Chondrocyte (in vitro differentiated cells): ENCODE measurements at places on chromosomes 1 and 21.

GRCh38 chr1:28982198-28982597 lies 67.8 kb downstream of the EPB41 start:
- DNase-seq: no peak

DNA sequence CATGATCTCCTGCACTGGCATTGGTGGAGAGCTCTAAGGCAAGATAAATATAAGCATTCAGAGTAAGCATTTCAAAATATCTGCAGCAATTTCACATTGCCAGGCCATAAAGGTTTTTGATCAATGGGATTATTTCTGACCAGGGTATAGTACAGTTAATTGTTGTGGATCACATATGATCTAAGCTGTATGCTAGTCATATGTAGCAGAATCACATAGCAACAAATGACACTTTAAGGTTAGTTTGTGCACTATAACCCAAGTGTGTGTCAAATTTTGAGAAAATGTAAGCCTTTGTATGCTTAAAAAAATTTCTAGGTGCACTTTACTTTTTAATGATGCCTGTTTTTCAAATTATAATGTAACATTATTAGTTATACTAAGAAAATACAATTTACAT lies 386.0 kb upstream of the ADAMTS5 start:
- no peak for DNase-seq

DNA sequence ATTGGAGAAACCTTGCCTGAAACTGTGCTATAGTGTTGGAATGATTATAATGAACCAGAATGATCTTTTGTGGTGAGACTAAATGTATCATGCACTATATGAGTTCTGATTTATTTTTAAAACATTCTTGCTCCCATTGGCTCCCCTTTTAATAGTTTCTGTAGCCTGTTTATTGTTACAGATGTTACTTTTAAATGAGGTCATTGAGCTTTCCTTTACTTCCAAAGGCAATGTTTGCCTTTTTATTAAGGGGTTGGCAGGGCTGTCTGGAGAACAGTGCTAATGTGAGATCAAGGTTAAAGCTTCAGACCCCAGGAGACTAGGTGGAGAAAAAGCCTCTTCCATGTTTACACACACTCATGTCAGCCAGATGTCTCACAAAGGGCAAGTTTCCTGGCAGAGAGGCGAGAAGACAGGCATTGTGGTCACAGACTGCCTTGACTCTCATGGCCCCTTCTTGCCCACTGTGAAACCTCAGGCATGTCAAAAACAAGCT lies 120.6 kb upstream of the RAVER2 start:
- DNase-seq: no peak

- no peak for DNase-seq
Observed at GRCh38 chr1:179151908-179152682, 70.2 kb downstream of the TOR3A start.

GRCh38 chr1:40039757-40040510 lies 595 bp upstream of the CAP1 start:
- peak; percentile 94 for DNase-seq

GRCh38 chr21:27466140-27466539 lies 499.3 kb upstream of the ADAMTS5 start:
- no peak for DNase-seq

- DNase-seq: peak; percentile 89
Observed at GRCh38 chr1:151158751-151159251, 2.4 kb downstream of the TNFAIP8L2 start.

GRCh38 chr1:78683079-78683478 lies 33.4 kb downstream of the IFI44 start:
- DNase-seq: no peak

GRCh38 chr1:67148516-67149178 lies 13.9 kb upstream of the C1orf141 start:
- DNase-seq: no peak

- no peak for DNase-seq
Observed at GRCh38 chr1:243667591-243667990, 182.5 kb downstream of the AKT3 start.
